ENCODE measurements at places on chromosomes 13 and 19.

DNA sequence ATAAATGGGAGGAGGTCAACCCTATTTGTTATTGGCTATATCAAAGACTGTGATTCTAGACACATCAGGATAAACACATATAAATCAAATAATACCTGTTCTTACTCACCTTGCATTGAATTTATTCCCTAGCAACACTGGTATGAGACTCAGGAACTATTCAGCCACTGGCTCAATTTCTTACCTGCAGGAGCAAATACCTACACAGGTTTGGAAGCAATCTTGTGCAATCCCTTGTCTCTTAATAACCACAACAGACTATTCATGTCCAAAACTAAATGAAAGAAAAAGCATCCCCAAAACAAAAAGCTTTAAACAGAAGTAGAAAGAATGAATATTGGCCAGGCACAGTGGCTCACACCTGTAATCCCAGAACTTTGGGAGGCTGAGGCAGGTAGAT lies 55.5 kb downstream of the TBC1D4 start:
- DNase-seq = no peak

DNA sequence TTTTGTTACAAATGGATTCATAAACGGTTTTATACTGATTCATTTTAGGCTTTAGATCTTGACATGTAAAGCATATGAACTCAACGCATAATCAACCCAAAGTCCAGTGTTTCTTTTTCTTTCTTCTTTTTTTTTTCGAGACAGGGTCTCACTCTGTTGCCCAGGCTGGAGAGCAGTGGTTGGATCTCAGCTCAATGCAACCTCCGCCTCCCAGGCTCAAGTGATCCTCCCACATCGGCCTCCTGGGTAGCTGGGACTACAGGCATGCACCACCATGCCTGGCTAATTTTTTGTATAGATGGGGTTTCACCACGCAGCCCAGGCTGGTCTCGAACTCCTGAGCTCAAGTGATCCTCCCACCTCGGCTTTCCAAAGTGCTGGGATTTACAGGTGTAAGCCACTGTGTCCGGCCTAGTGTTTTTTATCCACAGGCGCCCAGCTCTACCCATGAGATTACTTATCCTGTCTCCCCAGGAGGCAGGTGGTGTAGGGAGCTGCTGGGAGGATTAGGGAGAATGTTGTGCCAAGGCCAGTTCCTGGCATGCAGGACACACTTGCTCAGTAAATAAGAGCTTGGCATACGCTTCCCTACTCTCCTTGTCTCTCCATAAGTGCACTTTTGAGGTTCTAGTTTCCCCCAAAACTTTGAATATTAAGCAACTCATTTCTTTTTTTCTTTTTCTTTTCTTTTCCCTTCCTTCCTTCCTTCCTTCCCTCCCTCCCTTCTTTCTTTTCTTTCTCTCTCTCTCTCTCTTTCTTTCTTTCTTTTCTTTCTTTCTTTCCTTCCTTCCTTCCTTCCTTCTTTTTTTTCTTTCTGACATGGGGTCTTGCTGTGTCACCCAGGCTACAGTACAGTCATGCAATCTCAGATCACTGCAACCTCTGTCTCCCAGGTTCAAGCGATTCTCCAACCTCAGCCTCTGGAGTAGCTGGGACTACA lies 4.8 kb upstream of the CEBPA start:
- no peak for DNase-seq

GRCh38 chr19:47821460-47822020 lies at the start of gene CRX:
Gene CRX (plus strand): TSS chr19:47821937. CDS start chr19:47834444, 12,507 bp downstream.
- DNase-seq = no peak

- no peak for DNase-seq
Observed at GRCh38 chr13:32824061-32824460, 192.2 kb upstream of the KL start.

- no peak for DNase-seq
Observed at GRCh38 chr13:98570929-98571372, 6.0 kb downstream of the STK24 start.

- no peak for DNase-seq
Observed at GRCh38 chr13:30957258-30957943, 24.9 kb downstream of the TEX26 start.

All from activated CD8-positive, alpha-beta memory T cell treated with anti-CD3 and anti-CD28 coated beads for 1 hour (primary cell).